HS-5 (cell line): ENCODE measurements at places on chromosomes 1 and 21.

DNA sequence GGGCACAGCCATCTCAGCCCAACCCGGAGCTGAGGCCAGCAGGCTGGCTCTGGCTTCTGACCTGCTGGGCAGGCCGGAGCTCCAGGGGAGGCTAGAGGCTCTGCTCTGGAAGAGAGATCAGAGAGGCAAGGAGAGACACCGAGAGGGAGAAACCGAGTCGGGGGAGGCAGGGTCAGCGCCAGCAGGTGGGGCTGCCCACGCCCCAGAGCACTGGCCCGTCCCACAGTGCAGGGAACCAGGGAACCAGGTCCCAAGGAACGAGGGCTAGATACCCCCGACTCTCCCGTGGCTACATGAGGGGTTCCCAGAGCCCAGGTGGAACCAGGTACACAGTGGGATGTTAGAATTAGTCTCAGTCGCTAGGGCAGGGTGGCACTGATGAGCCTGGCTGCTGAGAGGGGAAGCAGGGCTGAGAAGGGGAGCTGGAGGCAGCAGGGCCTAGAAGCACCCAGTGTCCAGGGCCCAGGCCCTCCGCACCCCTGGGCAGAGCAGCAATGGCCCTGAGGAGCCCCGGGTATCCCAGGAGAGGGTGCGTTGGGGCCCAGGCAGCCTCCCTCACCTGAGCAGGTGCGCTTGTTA is 2.1 kb downstream of the MASP2 start:
- DNase-seq = no peak

DNA sequence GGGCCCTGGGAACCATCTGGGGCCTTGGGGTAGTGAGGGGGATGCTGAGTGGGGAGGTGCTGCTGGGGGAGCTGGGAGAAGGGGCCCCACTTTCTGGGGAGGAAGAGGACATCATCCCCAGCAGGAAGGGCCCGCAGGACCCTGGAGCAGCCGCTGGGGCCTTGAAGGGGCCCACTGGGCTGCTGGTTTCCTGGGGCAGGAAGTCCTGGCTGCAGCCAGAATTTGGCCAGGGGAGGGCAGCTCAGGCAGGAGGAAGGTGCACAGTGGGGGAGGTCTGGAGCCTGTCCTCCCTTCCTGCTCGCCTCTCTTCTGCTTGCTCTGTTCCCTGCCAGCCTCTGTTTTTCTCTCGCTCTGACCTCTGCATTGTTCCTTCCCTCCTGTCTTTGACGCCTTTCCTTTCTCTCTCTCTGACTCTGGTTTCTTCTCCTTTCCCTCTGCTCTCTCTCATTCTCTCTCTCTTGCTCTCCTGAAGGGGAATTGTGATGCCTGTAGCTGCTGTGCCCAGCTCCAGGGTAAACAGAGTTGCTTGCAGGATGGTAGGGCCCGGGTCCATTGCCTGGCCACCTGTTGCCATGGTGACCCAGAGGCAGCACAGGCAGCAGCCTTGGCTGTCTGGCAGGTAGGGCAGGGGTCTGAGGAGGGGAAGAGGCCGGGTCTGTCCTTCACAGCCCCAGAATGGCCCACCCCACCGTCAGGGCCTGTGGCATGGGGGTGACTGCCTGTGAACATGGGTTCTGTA is 23.9 kb downstream of the ACOT11 start:
- no peak for DNase-seq

- no peak for DNase-seq
These were observed 24.2 kb downstream of the SPAG17 start for GRCh38 chr1:118160806-118161205.

- DNase-seq = no peak
These were observed 794 bp upstream of the TOR3A start for GRCh38 chr1:179080866-179081686.

DNA sequence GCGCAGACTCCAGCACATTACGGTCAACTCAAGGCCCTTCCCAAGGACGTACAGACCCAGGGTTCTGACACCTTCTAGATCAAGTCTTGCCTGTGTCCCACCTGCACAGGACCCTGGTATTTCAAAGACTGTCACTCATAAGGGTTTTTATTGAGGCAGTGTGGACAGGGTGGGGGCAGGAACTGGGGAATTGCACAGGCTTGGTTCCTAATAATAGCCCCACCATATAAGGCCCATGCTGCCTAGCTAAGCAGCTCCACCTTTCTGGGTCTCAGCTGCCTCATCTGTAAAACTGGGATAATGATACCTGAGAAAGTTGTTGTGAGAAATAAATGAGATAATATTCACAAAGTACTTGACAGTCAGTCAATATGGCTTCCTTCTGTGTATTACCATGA is 55.3 kb upstream of the PUM1 start:
- DNase-seq = no peak

DNA sequence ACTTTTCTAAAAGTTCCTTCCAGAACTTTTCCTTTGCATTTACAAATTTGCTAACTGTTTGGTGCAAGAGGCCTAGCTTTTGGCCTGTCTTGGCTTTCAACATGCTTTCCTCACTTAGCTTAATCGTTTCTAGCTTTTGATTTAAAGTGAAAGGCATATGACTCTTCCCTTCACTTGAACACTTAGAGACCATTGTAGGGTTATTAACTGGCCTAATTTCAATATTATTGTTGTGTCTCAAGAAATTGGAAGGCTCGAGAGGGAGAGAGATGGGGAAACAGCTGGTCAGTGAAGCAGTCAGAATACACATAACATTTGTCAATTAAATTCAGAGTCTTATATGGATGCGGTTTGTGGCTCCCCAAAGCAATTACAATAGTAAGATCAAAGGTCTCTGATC is 63.0 kb upstream of the MPC2 start:
- no peak for DNase-seq

DNA sequence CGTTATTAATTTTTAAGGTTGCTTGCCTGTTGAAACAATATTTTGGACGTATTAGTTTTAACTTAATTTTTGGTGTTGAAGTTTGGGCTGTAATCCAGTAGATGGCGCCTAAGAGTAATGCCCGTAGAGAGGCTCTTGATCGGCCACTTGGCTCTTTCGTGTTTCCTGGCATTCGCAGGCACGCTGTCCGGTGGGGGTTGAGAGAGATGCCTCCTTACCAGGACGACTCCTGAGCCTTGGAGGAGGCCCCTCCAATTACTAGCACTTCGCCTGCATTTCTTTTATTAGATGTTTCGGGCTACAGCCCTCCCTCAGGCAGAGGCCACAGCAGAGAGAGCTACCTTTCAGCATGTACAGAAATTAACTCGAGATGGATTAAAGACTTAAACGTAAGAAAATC is 12.0 kb downstream of the OR2M4 start:
- DNase-seq = no peak

DNA sequence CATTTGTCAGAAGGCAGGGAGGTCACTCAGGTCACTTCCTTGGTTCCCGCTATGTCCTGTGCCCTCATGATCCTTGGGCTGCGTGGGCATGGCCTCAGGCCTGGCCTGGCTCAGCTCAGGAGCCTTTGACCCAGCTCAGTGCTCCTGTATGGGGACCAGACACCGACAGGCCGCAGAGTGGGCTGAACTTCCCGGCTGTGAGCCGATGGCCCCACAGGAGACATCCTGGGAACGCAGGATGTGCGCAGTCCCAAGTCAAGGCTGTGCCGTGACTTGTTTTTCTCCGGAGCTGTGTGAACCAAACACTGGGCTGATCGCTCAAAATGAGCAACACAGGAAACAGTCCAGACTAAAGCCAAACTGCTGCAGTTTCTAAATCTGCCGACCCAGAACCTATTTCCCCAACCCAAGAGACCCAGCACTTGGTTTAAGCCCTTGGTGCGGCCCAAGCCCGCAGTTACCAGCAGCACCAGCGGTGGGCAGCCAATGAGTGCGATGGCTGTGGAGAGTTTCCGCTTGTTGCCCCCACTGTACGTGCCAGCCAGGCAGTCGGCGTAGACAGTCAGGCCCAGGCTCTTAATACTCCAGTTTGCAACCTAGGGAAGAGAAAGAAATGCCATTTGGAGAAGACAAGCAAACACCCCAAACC is 92.3 kb upstream of the GCLM start:
- no peak for DNase-seq
